Pancreas (tissue), 10 donors: ENCODE measurements at places on chromosomes 3 and 15. TPM values are rescaled to one million over a fixed set of nuclear protein-coding genes. Genes with fewer than 3 reads are reported as not detected.

The LRRC28 gene
- total RNA-seq = 19.0 TPM

- DNase-seq = no peak
- H3K27ac ChIP-seq = no peak overlapping the region
- no peak overlapping the region for H3K4me3 ChIP-seq
These were observed 1076.8 kb downstream of the TUSC7 start for GRCh38 chr3:117786349-117786748.

The LSMEM2 gene
- total RNA-seq = 0.12 TPM

DNA sequence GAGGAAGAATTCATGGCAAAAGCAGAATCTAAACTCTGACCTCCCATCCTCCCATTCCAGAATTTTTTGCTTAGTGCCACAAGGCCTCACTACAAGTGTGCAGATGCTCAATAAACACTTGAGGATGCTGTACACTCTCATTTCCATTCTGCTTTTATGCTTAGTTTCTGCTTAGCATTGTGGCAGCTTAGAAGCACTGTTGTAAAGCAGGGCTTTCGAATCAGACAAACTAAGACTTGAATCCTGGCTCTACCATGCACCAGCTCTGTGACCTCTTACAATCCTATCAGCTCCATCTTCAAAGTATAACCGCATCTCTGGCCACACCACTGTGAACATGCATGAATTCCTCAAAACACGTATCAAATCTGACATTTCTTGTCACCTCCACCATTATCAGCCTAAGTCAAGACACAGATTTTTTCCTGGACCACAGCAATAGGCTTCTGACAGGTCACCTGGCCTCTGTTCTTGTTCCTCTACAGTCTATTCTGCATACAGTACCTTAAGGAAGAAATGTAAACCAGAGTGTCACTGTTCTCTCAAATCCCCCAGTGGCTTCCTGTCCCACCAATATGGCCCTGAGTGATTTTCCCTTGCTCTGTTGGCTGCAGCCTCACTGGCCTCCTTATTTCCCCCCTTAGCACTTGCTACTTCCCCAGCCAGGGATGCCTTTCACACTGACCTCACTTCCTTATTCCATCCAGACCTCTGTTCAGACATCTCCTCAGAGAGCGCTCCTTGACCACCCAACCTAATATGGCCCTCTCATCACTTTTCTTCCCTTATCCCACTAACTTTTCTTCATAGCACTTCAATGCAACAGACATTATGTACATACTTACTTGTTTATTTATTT, 8.1 kb upstream of the PHC3 start:
- H3K36me3 ChIP-seq = no peaks in the 10 kb centered on the region
- no peaks in the 10 kb centered on the region for H3K27me3 ChIP-seq
- H3K27ac ChIP-seq = no peak overlapping the region
- no peak for DNase-seq

DNA sequence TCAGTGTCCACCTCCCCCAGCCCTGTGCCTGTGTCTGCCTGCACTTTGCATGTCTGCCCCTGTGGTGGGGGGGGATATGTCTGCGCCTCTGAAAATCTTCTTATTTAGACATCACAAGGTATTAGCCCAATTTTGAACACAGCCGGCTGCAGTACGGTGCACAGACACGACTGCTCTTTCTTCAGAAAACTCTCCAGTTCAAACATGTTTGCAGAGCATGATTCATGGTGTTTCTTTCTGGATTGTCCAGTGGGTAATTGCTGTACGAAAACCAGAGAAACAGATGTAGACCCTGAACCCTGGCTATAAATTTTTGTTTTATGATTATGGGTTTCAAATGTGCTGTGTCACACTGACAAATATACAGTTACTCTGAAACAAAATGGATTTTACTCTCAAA, 3.4 kb upstream of the RARB start:
- H3K27ac ChIP-seq = no peak overlapping the region
- peaks cover 6% of the 10 kb centered on the region for H3K4me1 ChIP-seq
- no peak for DNase-seq
- no peaks in the 10 kb centered on the region for H3K27me3 ChIP-seq

DNA sequence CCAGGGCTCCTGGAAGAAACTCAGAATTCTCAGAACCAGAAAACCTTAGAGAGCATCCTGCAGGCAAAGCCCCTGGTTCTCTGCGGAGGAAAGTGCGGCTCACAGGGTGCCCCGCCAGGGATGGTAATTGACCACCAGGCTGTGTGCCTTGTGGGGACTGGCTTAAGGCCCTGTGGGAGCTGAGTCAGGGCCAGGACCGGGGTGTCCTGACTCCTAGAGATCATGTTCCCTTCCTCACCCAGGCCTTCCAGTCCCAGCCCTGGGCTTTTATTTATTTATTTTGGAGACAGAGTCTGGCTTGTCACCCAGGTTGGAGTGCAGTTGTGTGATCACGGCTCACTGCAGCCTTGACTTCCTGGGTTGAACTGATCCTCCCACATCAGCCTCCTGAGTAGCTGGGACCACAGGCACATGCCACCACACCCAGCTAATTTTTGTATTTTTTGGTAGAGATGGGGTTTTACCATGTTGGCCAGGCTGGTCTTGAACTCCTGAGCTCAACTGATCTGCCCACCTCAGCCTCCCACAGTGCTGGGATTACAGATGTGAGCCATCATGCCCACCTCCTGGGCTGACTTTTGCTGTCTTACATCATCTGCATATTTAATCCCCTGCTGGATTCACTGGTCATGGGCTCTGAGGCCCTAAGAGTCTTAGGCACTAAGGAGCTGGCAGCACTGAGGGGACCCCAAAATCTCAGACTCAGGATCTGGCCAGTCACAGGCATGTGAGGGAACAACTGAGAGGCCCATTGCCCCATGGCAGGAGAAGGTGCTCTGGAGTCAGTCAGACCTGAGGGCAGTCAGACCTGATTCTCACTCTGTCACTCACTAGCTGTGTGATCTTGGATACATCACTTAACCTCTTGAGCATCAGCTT, 20.4 kb upstream of the LAMP3 start:
- H3K27ac ChIP-seq = no peak overlapping the region
- H3K27me3 ChIP-seq = peaks cover 2% of the 10 kb centered on the region
- DNase-seq = no peak
- H3K4me1 ChIP-seq = peaks cover 13% of the 10 kb centered on the region

GRCh38 chr3:125050488-125051090, 5.2 kb downstream of the HEG1 start:
- H3K4me1 ChIP-seq = no peaks in the 10 kb centered on the region
- no peak overlapping the region for H3K4me3 ChIP-seq
- H3K36me3 ChIP-seq = no peaks in the 10 kb centered on the region
- no peaks in the 10 kb centered on the region for H3K27me3 ChIP-seq
- DNase-seq = no peak

The OR4F6 gene
- total RNA-seq = not detected

DNA sequence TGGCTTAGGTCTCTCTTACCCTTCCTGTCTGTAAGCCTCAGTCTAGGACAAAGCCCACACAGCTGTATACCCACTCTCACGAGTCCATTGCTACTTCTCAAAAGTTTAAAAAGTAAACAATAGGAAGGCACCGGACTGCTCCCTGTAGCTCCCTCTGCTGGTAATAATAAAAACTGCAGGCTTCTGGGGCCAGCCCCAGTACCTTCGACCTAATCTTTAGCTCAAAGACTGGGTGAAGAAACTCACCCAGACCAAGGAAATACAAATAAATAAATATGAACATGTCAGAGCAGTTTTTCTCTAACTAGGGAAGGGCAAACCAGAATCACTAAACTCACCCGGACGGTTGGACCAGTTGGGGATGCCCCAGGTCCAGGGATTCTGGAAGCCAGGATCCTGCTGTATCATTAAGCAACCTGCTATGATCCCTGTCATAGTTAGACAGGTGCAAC, 5.0 kb downstream of the FAM219B start:
- H3K4me1 ChIP-seq = peaks cover 8% of the 10 kb centered on the region
- H3K27ac ChIP-seq = no peak overlapping the region
- H3K36me3 ChIP-seq = peaks cover 24% of the 10 kb centered on the region
- DNase-seq = peak; percentile 76
- H3K4me3 ChIP-seq = no peak overlapping the region

DNA sequence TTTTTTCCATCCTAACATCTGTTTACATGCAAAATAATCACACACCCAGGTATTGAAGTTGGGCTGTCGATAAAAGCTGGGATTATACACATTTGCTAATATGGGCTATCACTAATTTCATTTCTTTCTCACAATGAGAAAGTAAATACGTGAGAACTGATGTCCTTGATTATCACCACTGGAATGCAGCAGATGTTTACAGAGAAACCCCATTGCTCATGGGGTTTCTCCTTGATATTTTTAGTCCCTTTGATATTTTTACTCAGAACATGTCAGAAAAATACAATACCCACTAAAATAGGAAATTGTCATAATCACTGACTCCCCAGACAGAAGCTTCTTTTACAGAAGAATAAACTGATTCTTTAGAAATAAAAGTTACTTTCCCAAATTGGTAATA, 535.1 kb upstream of the CCDC54 start:
- no peaks in the 10 kb centered on the region for H3K27me3 ChIP-seq
- H3K36me3 ChIP-seq = no peaks in the 10 kb centered on the region
- DNase-seq = no peak
- no peak overlapping the region for H3K4me3 ChIP-seq
- H3K27ac ChIP-seq = no peak overlapping the region

GRCh38 chr15:95590533-95591044, 739.9 kb upstream of the NR2F2 start:
- no peak overlapping the region for H3K4me3 ChIP-seq
- no peaks in the 10 kb centered on the region for H3K27me3 ChIP-seq
- no peaks in the 10 kb centered on the region for H3K4me1 ChIP-seq
- H3K36me3 ChIP-seq = no peaks in the 10 kb centered on the region

DNA sequence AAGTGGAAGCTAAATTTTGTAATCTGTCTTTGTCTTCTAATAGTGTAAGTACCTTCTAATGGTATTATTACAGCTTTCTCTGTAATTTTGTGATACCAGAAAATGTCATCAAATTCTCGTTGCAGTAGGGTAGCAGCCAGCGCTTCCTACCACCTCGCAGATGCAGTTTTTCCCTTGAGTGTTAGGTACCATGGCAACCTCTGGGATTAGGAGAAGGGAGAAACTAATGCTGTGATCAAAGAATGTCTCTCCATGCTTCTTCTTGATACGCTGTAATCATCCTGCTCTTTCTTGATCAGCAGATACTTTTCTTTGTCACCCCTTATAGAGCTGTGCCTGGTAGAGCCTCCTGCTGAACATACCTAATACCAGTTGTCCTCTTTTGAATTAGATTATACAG, 27.7 kb downstream of the SRP14 start:
- H3K36me3 ChIP-seq = peaks cover 37% of the 10 kb centered on the region
- no peak overlapping the region for H3K27ac ChIP-seq
- no peak overlapping the region for H3K4me3 ChIP-seq
- DNase-seq = no peak
- no peaks in the 10 kb centered on the region for H3K4me1 ChIP-seq

The SI gene
- not detected for total RNA-seq

GRCh38 chr3:3133500-3133899, 6.8 kb downstream of the TRNT1 start:
- H3K36me3 ChIP-seq = peaks cover 24% of the 10 kb centered on the region
- no peak for DNase-seq
- no peaks in the 10 kb centered on the region for H3K27me3 ChIP-seq

The CHRNB4 gene
- not detected for total RNA-seq

The IL17RB gene
- total RNA-seq = 4.3 TPM

- no peak overlapping the region for H3K27ac ChIP-seq
- no peaks in the 10 kb centered on the region for H3K4me1 ChIP-seq
- no peak overlapping the region for H3K4me3 ChIP-seq
- no peaks in the 10 kb centered on the region for H3K27me3 ChIP-seq
- no peaks in the 10 kb centered on the region for H3K36me3 ChIP-seq
- DNase-seq = no peak
These were observed 215.7 kb upstream of the CFAP20DC start for GRCh38 chr3:59265566-59265965.

DNA sequence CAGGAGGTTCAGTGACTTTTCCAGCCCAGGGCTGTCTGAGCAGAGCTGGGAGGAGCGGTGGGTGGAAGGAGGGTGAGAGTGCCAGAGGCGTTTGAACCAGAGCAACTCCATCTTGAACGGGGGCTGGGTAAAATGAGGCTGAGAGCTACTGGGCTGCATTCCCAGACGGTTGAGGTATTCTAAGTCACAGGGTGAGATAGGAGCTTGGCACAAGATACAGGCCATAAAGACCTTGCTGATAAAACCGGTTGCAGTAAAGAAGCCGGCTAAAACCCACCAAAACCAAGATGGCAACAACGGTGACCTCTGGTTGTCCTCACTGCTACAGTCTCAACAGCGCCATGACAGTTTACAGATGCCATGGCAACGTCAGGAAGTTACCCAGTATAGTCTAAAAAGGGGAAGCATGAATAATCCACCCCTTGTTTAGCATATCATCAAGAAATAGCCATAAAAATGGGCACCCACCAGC, 60.2 kb downstream of the ABTB1 start:
- H3K27me3 ChIP-seq = no peaks in the 10 kb centered on the region
- H3K36me3 ChIP-seq = no peaks in the 10 kb centered on the region
- peaks cover 11% of the 10 kb centered on the region for H3K4me1 ChIP-seq

- no peak overlapping the region for H3K27ac ChIP-seq
- H3K36me3 ChIP-seq = peaks cover 18% of the 10 kb centered on the region
- H3K4me1 ChIP-seq = no peaks in the 10 kb centered on the region
- no peaks in the 10 kb centered on the region for H3K27me3 ChIP-seq
- no peak for DNase-seq
These were observed 33.7 kb downstream of the ARMC8 start for GRCh38 chr3:138220788-138221187.

GRCh38 chr3:129702934-129703712, 96.6 kb upstream of the PLXND1 start:
- no peaks in the 10 kb centered on the region for H3K36me3 ChIP-seq
- no peak for DNase-seq
- H3K4me1 ChIP-seq = no peaks in the 10 kb centered on the region
- H3K27ac ChIP-seq = no peak overlapping the region

The WHAMM gene
- 6.1 TPM for total RNA-seq

DNA sequence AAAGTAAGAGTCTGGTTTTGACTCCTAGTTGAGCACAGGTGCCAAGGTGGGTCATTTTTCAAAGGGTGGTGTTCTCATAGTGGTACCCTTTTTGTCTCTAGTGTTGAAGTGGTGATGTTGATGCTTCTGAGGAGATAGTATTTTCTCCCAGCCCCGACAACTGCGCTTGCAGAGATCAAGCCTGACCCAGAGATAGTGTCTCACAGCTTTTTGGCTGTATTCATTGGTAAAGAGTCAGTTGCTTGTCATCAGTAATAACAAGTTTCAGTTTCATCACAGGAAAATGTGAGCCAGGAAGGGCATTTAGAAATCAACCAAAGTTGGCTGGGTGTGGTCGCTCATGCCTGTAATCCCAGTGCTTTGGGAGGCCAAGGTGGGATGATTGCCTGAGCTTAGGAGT, 139.3 kb downstream of the NFKBIZ start:
- H3K27me3 ChIP-seq = no peaks in the 10 kb centered on the region
- H3K27ac ChIP-seq = no peak overlapping the region
- H3K36me3 ChIP-seq = no peaks in the 10 kb centered on the region
- DNase-seq = no peak

- no peak overlapping the region for H3K27ac ChIP-seq
- no peaks in the 10 kb centered on the region for H3K36me3 ChIP-seq
- H3K4me3 ChIP-seq = no peak overlapping the region
- H3K27me3 ChIP-seq = no peaks in the 10 kb centered on the region
- DNase-seq = no peak
These were observed 2.0 kb downstream of the TM4SF18 start for GRCh38 chr3:149331396-149331795.

- DNase-seq = no peak
- H3K27me3 ChIP-seq = no peaks in the 10 kb centered on the region
- no peak overlapping the region for H3K27ac ChIP-seq
- H3K4me3 ChIP-seq = no peak overlapping the region
- no peaks in the 10 kb centered on the region for H3K4me1 ChIP-seq
These were observed 265.1 kb upstream of the NR2E3 start for GRCh38 chr15:71545223-71545760.

The SETMAR gene
- total RNA-seq = 5.8 TPM
